ENCODE measurements at places on chromosomes 7 and 10.

GRCh38 chr10:60974463-60975149 is 30.6 kb upstream of the RHOBTB1 start:
- DNase-seq, result no peak

GRCh38 chr10:44284198-44285084 is 100.5 kb downstream of the CXCL12 start:
- DNase-seq, result no peak

- DNase-seq, result no peak
These were observed 239.6 kb downstream of the DNAJB6 start for GRCh38 chr7:157576415-157576814.

DNA sequence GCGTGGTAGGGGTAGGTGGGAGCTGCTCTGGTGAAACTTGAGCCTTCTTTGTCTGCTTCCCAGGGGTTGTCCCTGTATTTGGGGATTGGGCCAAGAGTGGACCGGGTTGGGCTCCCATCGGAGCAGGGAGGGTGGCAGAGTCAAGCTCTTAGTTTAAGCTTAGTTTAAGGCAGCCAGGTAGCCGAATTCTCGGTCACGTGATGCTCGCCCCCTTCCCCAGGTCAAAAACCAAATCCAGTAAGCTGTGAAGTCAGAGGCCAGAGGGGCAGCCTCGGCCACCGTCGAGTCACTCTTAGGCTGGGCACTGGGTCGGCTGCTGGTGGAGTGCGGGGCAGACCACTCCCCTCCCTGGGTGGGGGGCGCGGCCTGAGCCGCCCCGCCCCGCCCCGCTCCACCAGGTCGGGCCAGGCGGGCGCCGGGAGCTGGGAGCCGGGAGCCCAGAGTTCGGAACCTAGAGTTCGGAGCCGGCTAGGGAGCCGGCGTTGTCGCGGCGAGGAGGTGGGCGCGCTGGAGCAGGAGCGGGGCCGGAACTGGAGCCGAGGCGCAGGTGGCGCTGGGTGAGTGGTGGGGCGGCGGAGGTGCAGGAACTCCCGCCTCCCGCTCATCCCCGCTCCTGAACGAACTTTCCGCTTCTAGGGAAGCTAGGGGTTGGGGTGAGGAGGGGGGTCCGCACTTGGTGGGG is 2.8 kb upstream of the LZTS2 start:
- DNase-seq, result peak; percentile 44

DNA sequence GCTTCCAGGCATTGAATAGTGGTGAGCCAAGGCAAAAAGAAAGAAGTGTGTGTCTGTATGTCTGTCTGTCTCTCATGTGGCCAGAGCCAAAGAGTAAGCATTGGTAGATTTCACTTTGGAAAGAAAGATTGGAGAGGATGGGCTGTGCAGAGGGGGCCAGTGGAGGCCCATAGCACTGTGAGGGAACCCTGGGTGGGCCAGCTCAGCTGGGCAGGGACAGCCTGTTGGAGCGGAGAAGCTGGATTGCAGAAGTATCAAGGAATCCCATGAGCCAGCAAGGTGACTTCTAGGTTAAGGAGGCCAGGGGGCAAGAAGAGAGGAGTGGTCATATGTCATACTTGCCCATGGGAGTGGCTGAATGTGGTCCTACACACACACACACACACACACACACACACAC is 1.5 kb upstream of the GRID1 start:
- no peak for DNase-seq

GRCh38 chr10:66834802-66835201 is 91.0 kb upstream of the LRRTM3 start:
- no peak for DNase-seq

DNA sequence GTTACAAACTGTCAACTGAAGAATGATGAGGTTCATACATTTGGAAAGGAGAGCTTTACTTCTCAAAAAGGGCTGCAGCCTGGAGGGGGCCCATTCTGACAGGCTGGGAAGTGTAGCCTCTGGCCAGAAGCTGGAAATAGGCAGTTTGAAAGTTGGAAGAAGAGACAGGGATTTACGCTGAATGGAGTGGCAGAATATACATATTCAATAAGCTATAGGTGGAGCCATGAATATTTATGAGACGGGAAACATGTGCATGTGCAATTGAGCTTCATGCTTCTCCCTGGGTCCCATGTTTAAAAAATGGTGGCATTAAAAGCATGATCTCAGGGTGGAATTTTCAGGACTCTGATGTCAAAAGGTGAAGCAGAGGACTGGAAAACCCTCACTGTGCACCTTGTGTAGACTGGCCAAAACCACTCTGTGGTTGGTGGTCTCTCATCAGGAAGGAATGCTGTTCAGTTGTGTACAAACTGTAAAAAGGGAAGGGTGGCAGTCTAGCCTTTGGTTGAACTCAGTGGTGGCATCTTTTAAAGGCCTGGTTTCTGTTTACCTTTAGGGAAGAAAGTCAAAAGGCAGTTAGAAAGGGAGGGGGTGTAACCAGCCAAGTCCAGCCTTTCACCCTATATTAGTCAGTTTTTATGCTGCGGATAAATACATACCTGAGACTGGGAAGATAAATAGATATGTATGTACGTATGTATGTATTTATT is 7.2 kb upstream of the ACTR3B start:
- DNase-seq, result no peak

GRCh38 chr7:56199639-56200038 is 83.4 kb upstream of the NUPR2 start:
- DNase-seq, result no peak

- no peak for DNase-seq
These were observed 336.0 kb downstream of the SUGCT start for GRCh38 chr7:40470817-40471216.

- DNase-seq, result no peak
These were observed 233.0 kb downstream of the DIP2C start for GRCh38 chr10:456486-456885.

- no peak for DNase-seq
These were observed 13.2 kb downstream of the ANK3 start for GRCh38 chr10:60376221-60377041.

- no peak for DNase-seq
These were observed 3.0 kb downstream of the SEMA4G start for GRCh38 chr10:100972115-100972903.

- DNase-seq, result peak; percentile 33
These were observed 21.5 kb downstream of the SLC18A2 start for GRCh38 chr10:117262291-117262902.
